ENCODE measurements at places on chromosomes 7 and 10. TPM values are rescaled to one million over a fixed set of nuclear protein-coding genes. Genes with fewer than 3 reads are reported as not detected.

ADCY1 gene
- total RNA-seq = 0.32 TPM

PNLIP gene
- total RNA-seq = not detected

EVX1 gene
- total RNA-seq = not detected

CPN1 gene
- total RNA-seq = not detected

ACTL6B gene
- total RNA-seq = not detected

ARMS2 gene
- not detected for total RNA-seq
